ENCODE measurements at places on chromosomes 6 and 20.

GRCh38 chr6:7669742-7670141 lies 56.2 kb upstream of the BMP6 start:
- no peak for DNase-seq

DNA sequence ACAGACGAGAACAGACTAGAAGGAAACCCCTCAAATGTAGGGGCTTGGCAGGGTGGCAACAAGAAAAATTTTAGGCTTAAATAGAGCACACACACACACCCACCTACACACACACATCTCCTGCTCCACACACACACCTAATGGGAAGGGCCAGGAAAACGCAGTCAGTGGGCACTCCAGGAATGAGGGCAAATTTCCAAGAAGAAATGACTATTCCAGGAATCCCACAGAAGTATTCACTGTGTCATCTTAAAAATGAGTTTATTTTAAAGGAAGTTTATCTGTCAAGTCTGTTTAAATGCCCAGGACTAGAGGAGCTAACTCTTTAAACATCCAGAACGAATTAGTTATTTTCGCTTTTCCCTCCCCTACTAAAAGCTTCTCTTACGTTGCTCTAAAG lies 13.0 kb downstream of the ALDH8A1 start:
- no peak for DNase-seq

- DNase-seq, result no peak
These were observed 1.3 kb downstream of the RGS19 start for GRCh38 chr20:64077876-64078551.

GRCh38 chr6:165701564-165702354 lies 38.7 kb upstream of the PDE10A start:
- DNase-seq, result no peak

GRCh38 chr6:149055195-149055899 lies 262.2 kb upstream of the TAB2 start:
- DNase-seq, result no peak

DNA sequence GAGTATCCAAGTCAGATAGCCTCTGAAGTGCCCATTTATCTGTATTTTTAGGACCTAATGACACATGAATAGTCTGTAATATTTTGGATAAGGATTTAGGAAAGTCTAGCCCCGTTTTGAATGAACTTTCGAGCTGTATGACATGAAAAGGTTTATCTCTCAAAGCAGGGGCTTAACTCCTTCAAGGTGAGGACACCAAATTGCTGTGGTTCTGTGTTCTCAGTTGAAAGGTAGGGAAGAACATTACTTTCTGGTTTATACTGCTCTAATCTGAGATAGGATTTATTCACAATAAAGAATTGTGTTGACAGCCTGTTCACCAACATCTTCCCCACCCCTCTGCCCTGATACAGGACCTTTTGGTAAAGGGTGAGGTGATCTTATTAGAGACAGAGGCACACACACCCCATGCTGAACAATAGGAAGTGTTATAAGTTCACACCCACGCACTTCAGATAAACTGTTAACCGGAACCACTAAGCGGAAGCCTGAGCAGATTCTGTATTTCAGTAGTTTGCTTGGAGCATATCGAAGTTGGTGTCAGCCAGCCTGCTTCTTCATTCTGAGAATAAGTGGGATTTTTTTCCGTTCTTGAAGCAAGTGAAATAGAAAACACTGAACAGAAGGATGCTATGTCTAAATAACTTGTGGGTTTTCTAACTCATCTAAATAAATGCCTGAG lies 223.3 kb downstream of the TMEM242 start:
- DNase-seq, result no peak

DNA sequence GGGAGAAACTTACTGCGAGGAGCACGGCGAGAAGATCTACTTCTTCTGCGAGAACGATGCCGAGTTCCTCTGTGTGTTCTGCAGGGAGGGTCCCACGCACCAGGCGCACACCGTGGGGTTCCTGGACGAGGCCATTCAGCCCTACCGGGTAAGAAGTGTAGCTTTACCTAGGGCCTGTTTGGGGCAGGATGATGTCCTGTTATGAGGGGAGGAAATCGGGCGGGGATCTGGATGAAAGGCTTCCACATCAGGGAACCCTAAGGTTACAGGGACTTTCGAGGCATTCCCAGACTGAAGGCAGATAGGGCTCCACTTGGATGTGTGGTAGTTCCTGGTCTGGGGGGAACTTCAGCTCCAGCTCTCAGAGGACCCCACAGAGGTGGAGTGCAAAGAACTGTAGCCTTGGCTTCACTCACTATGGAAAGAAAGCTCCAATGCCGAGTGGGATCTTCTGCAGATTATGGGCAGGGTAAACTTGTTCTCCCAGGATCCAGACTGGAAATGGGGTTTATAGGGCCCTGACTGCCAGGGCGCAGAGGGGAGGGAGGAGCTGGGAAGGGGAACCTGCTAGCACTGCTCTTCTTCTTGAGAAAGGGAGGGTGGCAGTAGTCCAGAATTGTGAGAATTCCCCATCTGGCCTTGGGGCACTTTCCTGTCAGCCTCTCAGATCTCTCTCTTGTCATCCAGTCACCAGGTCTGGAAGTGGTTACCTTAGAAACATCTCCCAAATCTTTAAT lies 740 bp downstream of the TRIM15 start:
- DNase-seq, result no peak

GRCh38 chr6:111806165-111806547 lies 67.1 kb downstream of the FYN start:
- DNase-seq, result no peak

- no peak for DNase-seq
These were observed 61.4 kb downstream of the WDR27 start for GRCh38 chr6:169640351-169640852.

GRCh38 chr6:31400467-31401289 lies 2.7 kb upstream of the MICA start:
- no peak for DNase-seq

DNA sequence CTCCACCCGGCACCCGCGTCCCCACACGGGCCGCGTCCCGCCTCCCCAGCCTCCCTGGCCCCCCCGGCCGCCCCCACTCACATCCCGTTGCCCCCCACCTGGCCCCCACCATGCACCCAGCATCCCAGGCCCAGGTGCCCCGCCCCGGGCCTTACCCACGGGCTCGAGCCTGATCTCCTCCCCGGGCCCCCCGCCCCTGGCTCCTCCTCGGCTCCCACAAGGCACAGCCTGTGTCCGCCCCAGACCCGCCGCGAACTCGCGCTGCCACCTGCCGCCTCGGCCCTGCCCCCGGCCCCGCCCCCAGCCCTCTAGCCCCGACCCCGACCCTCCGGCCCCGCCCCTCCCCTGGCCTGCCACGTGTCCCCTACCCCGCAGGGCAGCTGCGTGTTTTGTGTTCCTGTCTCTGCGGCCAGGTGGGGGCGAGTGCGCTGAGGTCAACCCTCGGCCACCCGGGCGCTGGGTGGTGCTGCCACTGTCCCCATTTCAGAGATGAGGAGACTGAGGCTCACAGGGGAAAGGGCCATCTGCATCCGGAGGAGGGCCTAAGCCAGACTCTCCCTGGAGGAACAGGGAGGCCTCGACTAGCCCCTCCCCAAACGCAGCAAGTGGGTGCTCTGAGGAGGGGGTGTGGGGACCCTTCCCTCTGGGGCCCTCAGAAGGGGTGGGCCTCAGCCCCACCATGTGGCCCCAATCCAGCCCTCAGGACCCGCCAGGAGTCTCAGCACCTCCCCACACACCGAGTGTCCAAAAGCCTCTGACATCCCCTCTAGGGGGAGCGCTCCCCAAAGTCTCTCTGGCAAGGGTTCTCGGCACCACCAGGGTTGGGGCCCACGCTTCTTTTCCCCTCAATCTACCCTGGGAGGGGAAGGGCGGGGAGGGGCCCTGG lies 99.8 kb downstream of the TAF4 start:
- no peak for DNase-seq

DNA sequence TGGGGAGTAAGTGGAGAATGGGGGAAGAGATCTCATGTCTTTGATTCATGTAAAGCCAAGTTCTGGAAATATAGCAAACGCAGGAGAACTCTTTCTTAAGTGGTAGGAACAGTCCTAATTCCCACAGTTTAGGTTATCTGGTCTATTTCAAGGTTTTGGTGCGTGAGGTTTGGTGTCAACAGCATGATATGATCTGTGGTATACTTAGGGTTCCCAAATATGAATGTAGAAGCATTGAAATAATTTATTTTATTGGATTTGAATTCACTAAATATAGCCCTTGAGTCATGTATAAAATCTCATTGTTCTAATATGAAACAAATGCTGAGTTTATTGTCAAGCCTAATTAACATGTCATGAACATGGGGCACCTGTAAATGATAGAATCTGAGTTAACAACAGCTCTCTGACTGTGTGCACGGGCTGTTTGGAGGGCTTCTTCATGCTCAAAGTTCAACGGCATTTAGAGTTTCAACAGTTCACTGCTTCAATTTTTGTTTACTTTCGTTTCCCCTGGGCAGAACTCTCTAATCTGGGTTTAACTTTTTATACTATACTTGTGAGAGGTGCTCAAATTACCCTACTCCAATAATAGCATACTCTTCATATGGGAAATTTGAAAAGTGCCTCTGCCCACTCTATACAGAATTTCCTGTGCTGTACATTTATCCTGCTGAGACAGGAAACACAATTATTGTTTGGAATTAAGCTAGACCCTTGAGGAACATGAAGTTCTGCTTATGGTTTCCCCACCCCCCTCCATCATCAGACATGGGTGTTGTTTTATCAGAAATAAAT lies 236.3 kb upstream of the ZNF217 start:
- DNase-seq, result no peak

GRCh38 chr6:80466981-80467380 lies 360.5 kb downstream of the BCKDHB start:
- DNase-seq, result no peak

GRCh38 chr6:10522929-10523573 lies 1.9 kb downstream of the GCNT2 start:
- no peak for DNase-seq

- DNase-seq, result no peak
These were observed 82.6 kb downstream of the SLC22A3 start for GRCh38 chr6:160430751-160431150.

DNA sequence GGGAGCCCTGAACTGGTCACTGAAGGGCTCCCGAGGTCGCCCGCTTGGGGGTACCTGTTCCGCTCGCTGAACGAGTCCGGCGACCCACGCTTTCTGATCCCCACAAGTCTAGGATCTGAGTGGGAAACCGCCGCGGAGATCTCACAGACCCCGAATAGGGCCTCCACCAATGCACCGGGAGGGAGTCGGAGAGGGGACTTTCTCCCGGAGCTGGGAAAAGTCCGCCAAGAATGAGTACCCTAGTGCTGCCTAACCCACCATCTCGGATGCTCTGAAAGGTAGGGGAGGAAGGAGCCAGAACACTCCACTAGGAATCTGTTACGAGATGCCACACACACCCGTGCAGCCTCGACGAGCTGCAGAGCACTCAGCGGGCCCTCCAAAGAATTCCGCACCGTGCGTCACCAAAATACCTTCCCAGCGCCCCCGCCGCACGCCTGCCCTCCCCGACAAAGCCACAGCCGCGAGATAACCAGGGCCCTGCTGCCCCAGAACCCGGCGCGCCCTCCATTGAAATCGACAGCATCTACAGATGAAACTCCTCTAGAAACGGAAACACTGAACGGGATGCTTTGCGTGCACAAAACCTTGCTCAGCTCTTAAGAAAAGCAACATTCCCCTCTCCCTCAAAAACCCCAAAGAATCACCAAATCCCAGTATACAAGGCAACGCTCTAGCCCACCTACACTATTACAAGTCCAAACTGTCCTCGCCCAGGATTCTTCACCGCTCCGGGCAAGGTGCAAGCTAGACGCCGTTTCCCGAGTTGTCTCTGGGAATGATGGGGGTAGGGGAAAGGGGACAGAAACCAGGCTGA lies 686 bp downstream of the COL12A1 start:
- peak; percentile 37 for DNase-seq

- no peak for DNase-seq
These were observed 10.3 kb downstream of the DSE start for GRCh38 chr6:116381000-116381399.

- DNase-seq, result no peak
These were observed 130.8 kb downstream of the JPH2 start for GRCh38 chr20:44056010-44056698.

DNA sequence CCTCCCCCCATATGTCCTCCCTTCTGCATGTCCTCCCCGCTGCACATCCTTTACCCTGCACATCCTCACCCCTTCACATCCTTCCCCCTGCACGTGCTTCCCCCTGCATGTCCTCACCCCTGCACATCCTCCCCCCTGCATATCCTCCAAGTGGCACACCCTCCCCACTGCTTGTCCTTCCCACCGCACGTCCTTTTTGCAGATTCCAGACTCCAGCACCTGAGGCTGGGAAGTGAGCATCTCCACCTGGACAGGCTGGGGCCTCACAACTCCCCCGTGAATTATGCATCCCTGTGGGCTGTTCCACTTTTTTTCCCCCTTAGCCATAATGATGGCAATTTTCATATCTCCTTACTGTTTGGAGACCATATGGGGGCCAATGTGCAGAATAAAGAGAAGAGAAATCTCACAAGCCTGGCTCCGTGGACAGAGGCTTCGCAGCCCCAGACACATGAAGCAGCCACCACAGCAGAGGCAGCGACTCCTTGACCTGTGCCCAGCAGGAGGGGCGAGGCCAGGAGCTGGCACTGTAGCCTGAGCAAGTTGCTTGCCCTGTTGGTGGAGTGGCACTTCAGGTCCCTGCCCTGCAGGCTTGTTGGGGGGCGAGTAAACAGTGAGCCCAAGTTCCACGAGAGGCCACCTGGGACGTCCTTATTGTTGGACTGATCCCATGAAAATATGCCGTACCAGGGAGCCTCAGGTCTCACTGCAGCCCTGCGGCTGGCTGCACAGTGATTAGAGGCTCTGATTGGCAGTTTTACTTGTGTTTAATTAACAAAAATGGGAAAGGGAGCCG lies 113.1 kb downstream of the SYNDIG1 start:
- DNase-seq, result no peak

DNA sequence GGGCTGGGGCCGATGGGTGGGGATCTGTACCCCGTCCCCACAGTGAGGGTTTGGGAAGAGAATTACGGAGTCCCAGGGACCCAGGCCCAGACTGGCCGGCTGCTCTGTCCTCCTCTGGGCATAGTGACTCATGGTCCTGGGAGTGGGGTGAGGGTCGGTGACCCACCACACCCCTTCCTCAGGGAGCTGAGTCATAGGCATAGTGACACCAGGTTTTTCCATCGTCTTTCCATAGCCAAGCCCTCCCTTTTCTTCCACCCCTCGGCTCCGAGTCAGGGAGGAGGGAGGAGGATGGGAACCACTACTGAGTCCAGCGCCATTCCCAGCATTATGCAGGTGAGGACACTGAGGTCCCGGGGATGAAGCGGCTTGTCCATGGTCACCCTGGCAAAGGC lies 8.9 kb downstream of the CYP21A2 start:
- no peak for DNase-seq

GRCh38 chr6:135215160-135215559 lies 34.1 kb downstream of the MYB start:
- DNase-seq, result no peak
